CD4-positive, alpha-beta T cell treated with Interferon gamma for 1 hour (primary cell): ENCODE measurements at places on chromosomes 6 and 20.

DNA sequence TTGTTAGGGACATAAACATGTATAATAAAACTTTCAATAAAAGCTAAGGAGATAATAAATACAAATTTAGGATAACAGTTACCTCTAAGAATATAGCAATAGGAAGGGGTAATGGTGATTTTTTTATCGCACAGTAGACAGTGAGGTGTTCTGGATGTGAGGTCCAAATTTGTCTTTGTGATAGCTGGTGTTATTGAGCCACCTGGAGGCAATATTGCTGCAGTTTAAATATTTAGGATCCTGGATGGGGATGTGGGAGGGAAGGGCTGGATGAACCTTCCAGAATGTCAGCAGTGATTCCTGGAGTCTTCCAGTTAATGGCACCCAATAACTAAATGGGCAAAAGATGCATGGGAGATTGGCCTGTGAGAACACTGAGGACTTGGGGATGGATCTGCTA is 13.9 kb downstream of the DEFB123 start:
- no peak for DNase-seq

GRCh38 chr20:62149532-62150309 is 6.2 kb downstream of the SS18L1 start:
- no peak for DNase-seq

- DNase-seq = no peak
Measured at GRCh38 chr6:50147371-50147770, 97.6 kb upstream of the DEFB112 start.

DNA sequence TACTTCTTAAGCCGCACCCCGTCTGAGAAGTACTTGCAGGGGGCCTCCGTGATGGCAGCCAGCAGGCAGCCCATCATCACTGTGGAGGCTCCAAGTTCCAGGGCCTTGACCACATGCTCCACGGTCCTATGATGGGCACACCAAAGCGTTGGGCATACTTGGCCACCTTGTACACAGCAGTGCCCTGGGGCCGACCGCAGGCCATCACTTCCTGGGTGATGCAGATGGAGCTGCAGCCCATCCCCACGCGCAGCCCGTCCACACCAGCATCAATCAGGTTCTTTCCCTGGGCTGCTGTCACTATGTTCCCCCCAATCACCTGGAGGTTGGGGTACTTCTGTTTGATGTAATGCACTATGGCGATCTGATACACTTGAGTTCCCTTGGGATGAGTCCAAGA is 19.8 kb upstream of the RNF144B start:
- no peak for DNase-seq

DNA sequence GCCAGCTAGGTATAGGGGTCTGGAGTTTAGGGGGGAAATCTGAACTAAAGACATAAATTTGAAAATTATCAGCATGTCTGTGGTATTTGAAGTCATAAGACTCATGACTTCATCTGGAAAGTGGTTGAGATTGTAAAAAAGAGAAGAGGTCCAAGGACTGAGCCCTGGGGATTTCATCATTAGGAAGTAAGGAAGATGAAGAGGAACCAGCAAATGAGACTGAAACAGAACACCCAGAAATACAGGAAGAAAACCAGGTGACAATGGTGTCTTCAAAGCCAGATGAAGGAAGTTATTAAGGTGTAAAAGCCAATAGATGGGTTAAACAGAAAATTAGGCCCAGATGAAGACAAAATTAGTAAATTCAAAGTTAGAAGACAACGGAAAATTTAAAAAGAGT is 49.1 kb upstream of the UBR2 start:
- no peak for DNase-seq

DNA sequence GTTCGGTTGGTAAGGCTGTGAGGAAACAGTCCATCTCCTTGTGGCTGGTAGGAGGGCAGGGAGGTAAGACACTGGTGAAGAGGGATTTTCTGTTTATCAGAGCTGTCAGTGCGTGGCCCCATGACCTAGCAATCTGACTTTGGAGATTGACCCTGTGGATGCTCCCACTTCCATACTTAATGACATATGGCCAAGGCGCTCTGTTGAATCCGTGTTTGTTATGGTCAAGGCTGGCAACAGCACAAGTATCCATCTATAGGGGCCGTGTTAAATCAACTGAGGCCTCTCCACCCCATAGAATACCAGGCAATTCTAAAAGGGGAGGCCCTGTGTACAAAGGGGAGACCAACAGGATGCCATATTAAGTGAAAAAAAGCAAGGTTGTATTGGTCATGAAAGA is 25.6 kb upstream of the FOXC1 start:
- no peak for DNase-seq

DNA sequence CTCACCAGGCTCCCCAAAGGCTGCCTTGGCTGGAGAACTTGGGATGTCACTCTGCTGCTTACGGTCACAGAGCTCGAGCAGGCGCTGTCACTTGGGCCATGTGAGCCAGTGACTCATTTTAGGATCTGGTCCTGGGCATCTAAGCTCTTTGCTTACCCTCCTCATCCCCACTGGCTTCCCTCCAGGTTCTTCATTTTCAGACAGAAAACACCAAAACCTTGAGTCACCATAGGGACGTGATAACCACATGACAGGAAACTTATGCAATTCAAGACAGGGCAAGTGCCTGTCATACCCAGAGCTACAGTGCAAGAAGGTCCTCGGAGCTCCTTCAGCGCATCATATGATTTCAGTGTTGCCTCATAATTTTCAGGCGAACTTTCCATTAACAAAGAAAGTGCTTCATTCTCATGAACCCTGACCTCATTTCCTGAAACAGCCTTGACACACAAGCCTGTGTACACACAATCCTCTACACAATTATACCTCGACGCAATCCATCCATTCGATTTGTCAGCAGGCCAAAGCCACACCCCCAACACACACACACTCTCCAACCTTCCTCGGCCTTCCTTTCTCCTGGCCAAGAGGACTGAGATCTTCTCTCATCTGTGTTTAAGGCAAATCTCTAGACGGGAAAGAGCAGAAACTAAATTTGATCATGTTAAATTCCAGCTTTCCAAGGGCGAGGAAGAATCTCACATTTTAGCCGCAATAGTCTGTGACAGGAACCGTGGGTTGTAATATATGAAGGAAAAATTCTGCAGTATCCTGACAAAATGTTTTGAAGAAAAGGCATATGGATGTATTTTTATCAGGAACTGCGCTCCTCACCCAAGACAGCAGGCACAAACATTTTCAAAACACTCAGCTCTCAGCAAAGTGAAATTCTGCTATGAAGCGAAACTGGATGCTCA is 25.3 kb downstream of the TBC1D7 start:
- DNase-seq = peak; percentile 85

DNA sequence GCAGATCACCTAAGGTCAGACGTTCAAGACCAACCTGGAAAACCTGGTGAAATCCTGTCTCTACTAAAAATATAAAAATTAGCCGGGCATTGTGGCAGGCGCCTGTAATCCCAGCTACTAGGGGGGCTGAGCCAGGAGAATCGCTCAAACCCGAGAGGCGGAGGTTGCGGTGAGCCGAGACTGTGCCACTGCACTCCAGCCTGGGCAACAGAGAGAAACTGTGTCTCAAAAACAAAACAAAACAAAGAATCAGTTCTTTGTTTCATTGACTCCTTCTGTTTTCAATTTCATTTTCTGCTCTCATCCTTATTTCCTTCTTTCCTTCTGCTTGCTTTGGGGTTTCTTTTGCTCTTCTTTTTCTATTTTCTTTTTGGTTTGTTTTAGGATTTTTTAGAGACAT is 8.9 kb upstream of the TMEM14C start:
- DNase-seq = no peak

- no peak for DNase-seq
Measured at GRCh38 chr20:47232518-47232917, 124.0 kb downstream of the ZMYND8 start.

DNA sequence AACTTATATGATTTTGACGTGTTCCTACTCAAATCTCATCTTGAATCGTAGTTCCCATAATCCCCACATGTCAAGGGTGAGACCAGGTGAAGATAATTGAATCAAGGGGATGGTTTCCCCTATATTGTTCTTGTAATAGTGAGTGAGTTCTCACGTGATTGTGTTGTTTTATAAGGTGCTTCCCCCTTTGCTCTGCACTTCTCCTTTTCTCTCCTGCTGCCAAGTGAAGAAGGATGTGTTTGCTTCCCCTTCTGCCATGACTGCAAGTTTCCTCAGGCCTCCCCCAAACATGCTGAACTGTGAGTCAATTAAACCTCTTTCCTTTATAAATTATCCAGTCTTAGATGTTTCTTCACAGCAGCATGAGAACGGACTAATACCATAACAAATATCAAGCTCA is 83.2 kb downstream of the MANEA start:
- no peak for DNase-seq

DNA sequence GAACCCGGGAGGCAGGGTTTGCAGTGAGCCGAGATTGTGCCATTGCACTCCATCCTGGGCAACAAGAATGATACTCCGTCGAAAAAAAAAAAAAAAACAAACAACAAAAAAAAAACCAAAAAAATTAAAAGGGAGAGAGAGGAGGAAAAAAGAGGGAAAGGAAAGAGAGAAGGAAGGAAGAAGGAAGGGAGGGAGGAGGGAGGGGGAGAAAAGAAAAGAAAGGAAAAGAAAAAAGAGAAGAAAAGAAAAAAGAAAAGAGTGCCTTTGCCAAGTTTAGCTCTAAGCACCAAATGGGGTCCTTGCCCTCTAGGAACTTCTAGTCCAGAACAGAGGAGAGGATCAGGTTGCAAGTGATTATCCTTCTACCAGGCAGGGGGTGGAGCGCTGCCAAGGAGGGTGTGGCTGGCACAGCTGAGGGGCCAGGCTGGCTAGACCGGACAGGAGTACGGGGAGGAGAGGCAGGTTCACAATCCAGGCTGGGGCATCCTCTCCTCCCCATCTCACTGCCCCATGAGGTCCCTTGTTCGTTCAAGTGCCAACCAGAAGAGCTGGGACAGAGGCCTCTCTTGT is 19.1 kb downstream of the GNAS start:
- no peak for DNase-seq

GRCh38 chr6:166156942-166157341 is 10.7 kb downstream of the TBXT start:
- DNase-seq = no peak

DNA sequence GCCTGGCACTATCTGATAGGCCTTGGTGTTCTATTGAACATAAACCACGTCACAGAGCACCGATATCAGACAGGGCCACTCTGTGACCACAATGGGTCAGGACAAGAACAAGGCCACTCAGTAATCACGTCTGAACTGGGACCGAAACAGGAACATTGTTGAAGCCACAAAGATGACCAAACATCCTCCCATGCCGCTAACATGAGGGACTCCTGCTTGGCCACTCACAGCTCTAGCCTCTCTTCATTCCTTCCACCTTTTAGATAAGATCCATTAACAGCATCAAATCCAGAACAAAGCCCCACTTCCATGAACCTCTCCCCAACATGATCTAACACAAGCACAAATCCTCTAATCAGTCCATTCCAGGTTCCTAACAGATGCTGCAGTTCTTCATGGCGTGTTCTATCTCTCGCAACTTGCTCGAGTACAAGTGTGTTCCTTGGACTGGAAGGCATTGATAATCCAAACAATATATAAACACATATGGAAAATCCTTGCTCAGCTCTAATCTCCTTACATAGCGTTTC is 7.4 kb downstream of the SIRT5 start:
- DNase-seq = no peak

GRCh38 chr6:34324738-34325444 is 67.6 kb downstream of the NUDT3 start:
- DNase-seq = no peak

GRCh38 chr6:154491567-154492470 is 18.7 kb downstream of the CNKSR3 start:
- no peak for DNase-seq
